ENCODE measurements at places on chromosomes 3 and 15.

GRCh38 chr15:38672814-38673670 lies 108.4 kb upstream of the RASGRP1 start:
- DNase-seq: no peak

DNA sequence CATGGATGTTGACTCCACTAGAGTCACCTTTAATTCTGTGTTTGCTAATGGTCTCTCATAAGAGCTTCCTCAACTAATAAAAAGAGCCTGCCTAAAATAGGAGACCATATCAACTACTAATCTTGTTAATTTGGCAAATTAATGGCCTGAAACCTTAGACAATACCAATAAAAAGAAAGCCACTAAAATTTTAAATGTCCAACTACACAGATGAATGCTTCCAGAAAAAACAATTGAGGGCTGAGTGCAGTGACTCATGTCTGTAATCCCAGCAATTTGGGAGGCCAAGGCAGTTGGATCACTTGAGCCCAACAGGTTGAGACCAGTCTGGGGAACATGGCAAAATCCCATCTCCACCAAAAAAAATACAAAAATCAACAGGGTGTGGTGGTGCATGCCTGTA lies 230.9 kb downstream of the NSUN3 start:
- DNase-seq: no peak

GRCh38 chr3:31223278-31223677 lies 309.4 kb upstream of the STT3B start:
- DNase-seq: no peak

- DNase-seq: peak; percentile 57
Observed at GRCh38 chr3:191328962-191329653, at the start of gene CCDC50. Gene CCDC50 (plus strand): TSS chr3:191329394. CDS start chr3:191329675, 281 bp downstream.

DNA sequence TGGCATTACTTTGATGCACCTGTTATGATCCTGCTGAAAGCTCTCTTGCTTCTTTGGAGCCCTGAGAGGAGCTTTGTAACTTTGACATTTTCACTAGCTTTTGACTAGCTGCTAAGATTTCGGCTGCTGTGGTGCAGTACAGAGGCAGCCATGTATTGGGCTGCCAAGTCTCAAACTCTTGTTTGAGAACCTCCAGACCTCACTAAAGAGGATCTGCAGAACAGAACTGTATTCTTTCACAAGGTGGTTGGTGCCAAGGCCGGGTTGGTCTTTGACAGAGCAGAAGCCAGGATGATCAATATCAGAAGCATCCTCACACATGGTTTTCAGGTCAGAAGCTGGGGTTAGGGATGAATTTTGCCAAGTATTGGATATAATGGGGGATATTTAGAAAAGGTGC lies 34.6 kb upstream of the GOLGA8B start:
- DNase-seq: no peak

GRCh38 chr15:70088887-70089691 lies 8.6 kb downstream of the TLE3 start:
- no peak for DNase-seq
